IMR-90 (cell line): ENCODE measurements at places on chromosomes 2 and 18. TPM values are rescaled to one million over a fixed set of nuclear protein-coding genes. Genes with fewer than 3 reads are reported as not detected.

The COQ10B gene
- total RNA-seq = 28.7 and 64.2 TPM in 2 replicates

The RSAD2 gene
- total RNA-seq = not detected in 2 replicates

The ALPG gene
- total RNA-seq = not detected in 2 replicates

The TEKT4 gene
- not detected in 2 replicates for total RNA-seq

The KIF1A gene
- total RNA-seq = under 0.01 TPM in 1 of 2 replicates, not detected in the other

DNA sequence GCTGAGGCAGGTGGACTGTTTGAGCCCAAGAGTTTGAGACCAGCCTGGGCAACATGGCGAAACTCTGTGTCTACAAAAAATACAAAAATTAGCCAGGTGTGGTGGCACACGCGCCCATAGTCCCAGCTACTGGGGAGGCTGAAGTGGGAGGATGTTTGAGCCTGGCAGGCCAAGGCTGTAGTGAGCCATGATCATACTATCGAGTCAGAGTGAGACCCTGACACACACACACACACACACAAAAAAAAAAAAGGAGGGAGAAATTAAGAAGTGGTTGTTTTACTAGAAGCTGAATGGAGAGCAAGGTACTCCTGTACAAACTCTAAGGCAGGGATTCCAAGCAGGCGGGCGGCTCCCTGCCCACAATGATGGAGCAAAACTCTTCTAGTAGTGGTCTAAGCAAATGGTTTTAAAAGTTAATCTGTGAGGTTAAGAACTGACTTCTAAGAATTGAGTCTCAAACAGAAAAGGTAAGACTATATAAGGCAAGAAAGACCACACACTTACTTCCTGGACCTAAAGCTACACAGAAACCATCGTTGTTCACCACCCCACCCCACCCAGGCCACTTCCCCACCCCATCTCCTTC is 2.6 kb downstream of the ANKRD44 start:
- no peak for DNase-seq

DNA sequence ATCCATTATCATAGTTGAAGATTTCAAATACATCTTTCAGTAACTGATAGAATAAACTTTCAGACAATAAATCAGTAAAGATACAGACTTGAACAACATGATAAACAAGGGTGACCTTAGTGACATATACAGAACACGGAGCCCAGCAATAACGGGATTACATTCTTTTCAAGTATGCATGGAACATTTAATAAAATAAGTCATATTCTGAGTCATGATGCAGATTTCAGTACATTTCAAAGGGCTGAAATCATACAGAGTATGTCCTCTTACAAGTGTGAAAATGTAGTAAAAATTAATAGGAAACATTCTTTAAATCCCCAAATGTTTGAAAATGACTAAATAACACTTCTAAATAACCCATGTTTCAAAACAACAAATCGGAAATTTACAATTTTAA is 17.2 kb upstream of the KLHL29 start:
- peak; percentile 66 for DNase-seq

- DNase-seq = no peak
Observed at GRCh38 chr2:191530618-191531017, 147.3 kb upstream of the NABP1 start.

DNA sequence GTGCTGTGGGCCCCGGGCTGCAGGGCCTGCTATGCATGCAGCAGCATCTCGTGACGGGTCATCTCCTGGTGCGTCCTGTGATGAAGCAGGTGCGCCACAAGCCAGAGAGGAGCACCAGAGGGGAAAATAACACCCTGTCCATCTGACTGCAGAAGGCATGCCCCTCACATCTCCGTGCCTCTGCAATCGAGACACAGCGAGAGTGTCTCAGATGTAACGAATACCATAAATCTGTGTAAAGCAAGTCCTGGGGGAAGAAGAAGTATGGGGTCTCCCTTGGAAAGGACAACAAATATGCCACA is 137.5 kb downstream of the PTGR3 start:
- DNase-seq = no peak

DNA sequence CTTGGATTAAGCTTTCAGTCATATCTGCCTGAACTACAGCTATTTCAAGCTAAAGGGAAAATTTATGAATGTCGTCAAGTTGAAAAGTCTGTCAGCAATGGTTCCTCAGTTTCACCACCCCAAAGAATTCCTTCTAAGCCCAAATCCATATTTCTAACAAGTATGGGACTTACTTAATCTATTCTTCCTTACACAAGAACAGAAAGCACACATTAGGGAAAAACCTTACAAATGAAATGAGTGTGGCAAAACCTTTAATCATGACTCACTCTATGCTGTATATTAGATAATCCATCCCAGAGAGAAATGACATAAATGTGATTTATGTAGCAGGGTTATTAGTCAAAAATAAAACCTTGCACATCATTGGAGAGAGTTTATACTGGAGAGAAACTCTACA is 78.9 kb downstream of the RAB31 start:
- DNase-seq = peak; percentile 20

DNA sequence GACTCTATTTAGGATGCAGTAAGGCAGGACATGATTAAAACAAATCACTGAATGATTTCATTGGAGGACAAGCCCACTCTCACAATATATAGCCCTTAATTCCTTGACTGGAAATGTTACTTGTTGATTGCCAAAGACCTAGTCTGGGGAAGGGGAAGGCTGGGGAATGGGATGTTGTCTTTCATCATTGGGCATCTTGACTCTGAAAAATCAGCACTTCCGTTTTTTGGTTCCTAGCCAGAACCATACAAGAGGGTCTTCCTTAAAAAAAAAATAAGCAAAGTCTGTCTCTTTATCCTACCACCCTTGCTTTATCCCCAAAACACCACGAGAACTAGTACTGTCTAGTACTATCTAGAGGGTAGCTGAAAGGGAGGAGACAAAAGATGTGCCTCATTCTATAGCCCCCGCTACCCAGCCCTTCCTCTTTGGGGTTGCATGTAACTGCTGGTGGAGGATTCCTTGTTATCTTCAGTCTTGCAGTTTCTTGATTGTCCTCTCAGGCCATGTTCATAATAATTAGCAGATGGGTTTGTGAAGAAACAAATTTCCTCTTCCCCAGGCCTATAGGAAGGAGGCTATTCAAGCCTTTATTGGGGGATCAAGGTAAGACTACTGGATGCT is 55.8 kb downstream of the NEMP2 start:
- no peak for DNase-seq

GRCh38 chr2:159939946-159940345 is 122.5 kb downstream of the PLA2R1 start:
- peak; percentile 18 for DNase-seq

GRCh38 chr18:9854801-9855676 is 30.7 kb upstream of the TXNDC2 start:
- DNase-seq = peak; percentile 63

DNA sequence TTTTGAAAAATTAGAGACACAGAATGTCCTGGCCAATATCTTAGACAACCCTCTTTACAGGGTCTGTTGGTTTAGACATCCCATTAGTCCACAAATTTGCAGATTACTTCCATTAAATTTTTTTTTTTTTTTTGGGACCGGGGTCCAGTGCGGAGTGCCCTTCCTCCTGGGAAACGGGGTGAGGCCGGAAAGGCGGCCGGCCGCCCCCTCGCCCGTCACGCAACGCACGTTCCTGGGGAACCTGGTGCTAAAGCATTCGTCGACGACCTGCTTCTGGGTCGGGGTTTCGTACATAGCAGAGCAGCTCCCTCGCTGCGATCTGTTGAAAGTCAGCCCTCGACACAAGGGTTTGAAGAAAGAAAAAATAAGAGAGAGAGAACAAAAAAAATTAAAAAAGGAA is 21.5 kb upstream of the RBFA start:
- no peak for DNase-seq

DNA sequence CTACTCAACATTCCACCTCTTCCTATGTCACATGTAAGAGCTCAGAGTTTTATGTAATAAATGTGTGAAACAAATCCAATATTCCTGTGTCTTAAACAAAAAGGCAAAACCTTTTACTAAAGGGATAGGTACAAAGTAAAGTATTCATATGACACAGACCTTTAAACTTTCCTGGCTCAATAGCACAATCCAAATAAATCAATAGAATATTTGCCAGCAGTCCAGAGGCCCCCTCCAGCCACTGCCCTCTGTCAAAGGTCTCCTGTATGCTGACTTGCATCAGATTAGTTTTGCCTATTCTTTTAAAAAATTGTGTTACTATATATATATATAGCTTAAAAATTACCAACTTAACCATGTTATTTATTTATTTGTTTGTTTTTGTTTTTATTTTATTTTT is 17.7 kb upstream of the PHLPP1 start:
- DNase-seq = no peak

DNA sequence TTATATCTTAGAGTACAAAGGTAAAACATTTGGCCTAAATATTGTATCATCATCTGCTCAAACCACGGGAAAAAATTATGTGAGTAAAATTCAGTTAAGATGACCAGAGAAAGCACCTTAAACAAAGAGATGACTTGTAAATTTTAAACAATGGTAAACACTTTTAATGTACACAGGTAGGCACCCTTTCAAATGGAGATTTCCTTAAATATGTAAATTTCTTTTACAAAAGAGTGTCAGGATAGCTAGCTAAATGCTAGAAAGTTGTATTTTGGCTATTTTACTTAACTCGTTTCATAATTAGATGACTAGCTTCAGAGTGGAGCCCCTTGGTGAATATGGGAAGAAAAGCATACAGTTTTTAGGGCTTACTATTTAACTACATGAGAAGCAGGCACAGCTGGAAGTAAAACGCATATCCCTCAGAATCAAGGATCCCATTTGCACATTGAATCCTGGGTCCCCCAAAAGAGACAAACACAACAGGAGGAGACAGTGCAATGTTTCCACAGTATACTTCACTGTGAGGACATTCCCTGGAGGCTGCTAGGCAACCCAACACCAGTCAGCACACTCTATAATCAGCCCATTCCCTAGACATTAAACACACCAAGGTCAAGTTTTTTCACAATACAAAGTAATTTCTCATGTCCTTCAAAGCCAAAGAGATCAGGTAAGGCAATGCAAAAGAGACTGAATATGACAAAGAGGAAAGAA is 1154.4 kb downstream of the DPP10 start:
- DNase-seq = no peak

GRCh38 chr18:69953191-69953590 is 5.5 kb upstream of the CD226 start:
- no peak for DNase-seq

GRCh38 chr2:39597314-39597713 is 68.4 kb upstream of the TMEM178A start:
- no peak for DNase-seq

DNA sequence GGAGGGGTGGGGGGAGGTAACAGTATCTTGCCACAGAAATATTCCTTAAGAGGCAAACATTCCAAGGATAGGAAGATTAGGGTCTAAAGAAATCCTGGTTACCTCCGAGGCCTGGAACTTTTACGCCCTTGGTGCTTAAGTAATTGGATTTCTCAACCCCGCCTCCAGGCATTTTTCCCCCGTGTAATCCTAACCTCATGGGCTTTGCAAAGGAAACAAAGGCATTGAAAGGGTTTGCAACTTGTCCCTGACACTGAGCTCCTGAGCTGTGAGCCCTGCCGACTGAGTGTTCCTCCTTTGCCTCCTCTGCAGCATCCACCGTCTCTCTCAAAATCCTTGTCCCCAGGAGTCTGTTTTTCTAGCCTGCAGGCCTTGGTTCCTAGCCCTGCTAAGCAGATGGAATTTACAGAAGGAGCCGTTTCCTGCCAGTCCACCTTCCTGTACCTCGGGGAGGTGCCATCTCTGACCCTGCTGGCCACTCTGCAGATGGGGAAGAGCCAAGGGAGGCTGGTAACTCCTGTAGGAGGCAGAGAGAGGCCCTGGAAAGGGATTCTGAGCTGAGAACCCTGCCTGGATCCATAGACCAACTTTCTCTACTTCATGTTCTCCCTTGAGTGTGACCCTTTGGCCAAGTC is 24.2 kb downstream of the TET3 start:
- no peak for DNase-seq

DNA sequence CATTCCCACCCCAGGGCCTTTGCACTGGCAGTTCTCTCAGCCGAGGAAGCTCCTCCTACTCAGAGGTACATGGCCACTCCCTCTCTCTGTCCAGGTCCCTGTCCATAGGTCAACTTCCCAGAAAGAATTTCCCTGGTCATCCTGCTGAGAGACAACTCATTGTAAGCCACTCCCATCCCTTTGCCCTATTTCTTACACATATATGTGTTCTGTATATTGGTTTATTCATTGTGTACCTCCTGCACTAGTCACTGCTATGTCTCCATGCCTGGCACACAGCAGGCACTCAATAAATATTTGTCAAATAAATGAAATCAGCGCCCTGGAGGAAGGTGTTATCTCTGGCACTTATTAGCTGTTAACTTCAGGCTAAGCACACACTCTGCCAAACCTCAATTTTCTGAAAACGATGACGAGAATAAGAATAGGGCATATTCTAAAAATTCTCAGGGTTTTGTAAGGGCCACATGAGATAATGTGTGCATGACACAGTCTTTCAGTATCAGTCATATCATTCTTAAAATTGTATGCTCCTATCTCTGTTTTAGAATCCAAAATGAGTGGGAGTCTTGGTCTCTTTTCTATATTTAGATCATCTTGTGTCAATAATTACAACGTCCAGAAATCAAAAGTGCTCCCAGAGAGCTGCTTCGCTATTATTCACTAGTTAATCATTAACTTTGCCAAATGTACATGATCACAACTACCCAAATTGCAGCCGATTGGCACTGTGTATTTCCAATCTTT is 198.0 kb downstream of the ALK start:
- no peak for DNase-seq

- DNase-seq = peak; percentile 53
Observed at GRCh38 chr2:84631047-84631446, 114.7 kb downstream of the DNAH6 start.

GRCh38 chr2:233856184-233856583 is 1.8 kb upstream of the HJURP start:
- no peak for DNase-seq

- no peak for DNase-seq
Observed at GRCh38 chr2:29423061-29423666, 307.9 kb downstream of the CLIP4 start.
